D721Med (cell line): ENCODE measurements at places on chromosomes 3 and 15.

DNA sequence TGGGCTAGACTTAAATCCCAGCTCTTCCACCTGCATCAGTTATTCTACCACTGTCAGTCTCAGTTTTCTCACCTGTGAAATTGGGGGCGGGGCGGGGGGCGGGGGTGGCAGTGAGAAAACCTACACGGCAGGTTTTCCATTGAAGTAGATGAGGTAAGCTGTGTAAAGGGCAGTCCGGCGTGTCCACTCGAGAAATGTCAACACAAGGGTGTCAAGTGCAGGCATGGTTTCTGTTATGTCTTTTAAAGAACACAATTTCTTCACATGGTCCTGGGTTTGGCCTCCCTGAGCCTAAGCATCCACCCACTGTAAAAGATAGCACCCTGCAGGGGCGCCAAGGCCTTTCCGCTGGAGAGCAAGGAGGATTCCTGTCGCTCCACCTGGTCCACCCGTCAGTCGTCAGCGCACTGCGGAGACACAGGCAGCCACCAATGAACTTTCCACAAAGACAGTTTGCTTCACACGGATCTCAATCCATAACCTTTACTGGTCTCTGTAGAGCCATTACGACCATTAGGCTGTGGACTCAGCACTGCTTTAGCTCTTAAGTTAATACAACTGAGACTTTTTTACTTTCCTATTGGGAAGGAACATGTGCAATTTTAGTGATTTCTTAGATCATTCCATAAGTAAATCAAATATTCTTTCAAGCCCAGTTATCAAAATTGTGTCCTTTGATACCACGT is 99.5 kb upstream of the FOXB1 start:
- no peak for DNase-seq

- no peak for DNase-seq
Observed at GRCh38 chr15:47954196-47954595, 166.6 kb upstream of the SLC24A5 start.

DNA sequence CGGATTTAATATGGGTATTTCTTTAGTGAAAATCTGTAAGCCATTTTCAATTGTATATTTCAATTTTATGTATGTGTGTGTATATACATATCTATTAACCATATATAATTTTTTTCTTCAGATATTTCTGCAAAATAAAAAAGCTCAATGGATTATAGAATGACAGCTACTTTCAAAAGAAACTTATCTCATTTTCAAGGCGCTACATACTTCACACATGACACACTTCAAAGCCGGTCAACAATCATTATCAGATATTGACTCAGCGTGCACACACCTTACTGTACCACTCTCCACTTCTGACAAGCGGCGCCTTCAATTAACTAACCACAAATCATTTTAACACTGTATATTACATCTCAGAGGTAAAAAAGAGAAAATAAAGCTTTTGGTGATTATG is 39.6 kb downstream of the ATP13A3 start:
- DNase-seq, result no peak

GRCh38 chr3:143314251-143315093 is 194.9 kb downstream of the CHST2 start:
- no peak for DNase-seq

DNA sequence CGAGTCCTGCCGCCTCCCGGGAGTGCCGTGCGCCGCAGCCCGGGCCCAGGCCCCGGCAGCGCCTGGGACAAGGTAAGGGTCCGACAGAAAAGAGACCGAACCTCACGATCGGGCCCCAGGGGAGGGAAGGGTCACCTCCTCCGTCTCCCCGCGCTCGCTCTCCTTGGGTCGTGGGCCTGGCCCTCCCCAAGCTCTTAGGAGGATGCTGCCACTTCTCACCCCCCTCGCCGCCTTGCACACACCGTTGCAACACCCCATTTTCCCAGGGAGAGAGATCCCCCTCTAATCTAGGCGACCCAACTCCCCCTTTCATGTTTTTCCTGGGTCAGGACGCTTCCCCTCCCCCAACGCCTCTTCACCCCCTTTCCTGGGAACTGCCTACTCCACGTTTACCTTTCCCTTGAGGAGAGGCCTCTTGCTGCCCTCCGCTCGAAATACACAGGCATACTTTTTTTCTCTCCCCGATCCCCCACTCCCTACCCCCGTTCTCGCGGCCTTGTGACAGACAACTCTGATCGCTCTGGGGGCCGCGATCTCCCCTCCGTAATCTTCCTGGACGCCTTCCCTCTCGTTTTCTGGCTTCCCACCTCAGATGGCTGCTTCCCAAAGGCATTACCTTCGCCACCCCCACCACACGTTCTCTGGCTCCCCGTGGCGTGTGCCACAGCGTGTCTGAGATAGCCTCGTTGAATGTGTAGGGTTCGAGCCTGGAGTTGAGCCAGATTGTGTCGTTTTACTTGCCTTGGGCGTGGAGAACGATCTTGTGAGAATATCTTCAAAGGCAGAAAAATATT is 688 bp downstream of the SETD5 start:
- no peak for DNase-seq

DNA sequence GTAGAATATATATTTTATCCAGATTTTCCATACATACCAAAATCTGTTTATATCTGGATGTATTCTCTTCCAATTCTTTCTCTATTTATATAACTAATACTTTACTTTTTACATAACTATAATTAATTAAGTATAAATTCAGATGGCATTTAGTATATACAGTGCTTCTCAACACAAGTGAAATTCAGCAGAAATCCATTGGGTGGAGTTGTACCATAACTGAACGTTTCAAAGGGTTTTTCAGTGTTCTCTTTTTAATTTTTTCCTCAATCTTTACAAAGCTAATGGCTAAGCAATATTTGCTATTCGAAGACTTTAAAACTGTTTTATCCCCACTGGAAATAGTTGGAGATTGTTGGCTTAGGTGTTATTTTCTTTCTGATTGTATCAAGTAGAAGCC is 13.9 kb upstream of the ZBBX start:
- no peak for DNase-seq

DNA sequence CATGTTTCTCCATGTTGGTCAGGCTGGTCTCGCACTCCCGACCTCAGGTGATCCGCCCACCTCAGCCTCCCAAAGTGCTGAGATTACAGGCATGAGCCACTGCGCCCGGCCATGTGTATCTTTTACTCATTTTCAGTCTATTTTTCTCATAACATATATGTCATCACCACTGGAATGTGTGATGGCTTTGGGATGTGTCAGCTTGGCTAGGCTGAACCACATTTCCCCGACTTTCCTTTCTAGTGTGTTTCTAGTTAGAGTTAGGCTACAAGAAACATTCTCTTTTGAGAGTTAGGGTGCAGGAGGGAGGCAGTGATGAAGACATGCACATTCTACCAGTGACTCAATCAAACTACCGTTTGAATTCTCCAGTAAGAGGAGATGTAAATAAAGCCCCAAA is 444.9 kb upstream of the THBS1 start:
- no peak for DNase-seq

DNA sequence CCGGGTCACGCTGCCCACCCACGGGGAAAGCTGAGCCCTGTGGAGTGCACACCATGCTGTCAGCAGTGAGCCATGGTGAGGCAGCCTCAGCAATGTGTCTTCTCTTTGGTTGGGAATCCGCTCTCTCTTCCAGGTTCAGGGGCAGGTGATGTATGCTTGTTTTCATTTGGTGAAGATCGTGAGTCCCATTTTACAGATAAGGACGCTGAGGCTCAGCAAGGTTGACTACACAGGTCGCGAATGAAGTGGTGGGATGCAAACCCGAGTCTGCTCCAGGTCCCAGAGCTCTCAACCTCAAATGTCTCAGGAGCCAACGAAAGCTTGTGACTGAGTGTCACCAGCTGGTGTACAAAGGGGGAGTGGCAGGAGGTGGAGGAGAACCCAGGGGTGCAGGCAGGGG is 74.3 kb downstream of the RPN1 start:
- DNase-seq, result no peak

GRCh38 chr3:188722963-188723362 is 448.8 kb upstream of the TPRG1 start:
- DNase-seq, result no peak

DNA sequence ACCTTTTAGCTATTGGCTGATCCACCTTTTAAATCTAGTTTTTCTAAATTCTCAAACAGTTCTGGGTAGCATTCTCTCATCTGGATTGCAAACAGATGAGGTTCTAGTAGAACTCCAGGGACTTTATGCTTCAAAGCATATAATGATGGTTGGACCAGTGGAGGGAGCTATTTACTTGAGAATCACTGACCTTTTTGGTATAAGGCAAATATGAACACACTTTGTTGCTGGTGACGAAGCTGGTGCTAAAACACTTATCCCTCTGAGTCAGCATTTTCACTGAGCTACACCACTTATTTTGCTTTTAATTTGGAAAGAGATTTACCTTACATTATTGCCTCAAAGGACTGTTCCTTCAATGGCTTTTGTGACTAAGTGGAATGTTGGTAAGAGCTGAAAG is 58.6 kb upstream of the SLITRK3 start:
- no peak for DNase-seq

GRCh38 chr15:77874063-77874462 is 203.4 kb downstream of the TBC1D2B start:
- DNase-seq, result no peak

GRCh38 chr3:113211330-113212149 is at the start of gene BOC:
BOC (plus strand) TSS chr3:113211557; CDS start chr3:113249803, 38,246 bp downstream.
- no peak for DNase-seq

DNA sequence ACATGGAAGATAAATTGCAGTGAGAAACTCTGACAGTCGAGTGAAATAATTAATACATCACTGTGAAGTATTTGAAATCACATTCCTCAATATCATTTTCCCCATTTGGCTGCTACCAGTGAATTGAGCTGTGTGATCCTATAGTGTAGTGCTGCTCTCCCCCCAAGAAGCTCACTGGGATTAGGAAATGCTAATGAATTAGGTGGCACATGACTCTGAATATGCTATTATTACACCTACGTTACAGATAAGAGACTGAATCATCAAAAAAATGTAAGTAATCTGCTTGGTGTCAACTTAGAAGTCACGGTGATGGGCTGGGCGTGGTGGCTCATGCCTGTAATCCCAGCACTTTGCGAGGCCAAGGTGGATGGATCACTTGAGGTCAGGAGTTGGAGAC is 34.7 kb upstream of the SYNM start:
- no peak for DNase-seq

- no peak for DNase-seq
Observed at GRCh38 chr3:10557781-10558373, 52.5 kb upstream of the ATP2B2 start.

- DNase-seq, result no peak
Observed at GRCh38 chr3:63048367-63049326, 173.4 kb upstream of the CADPS start.

- DNase-seq, result no peak
Observed at GRCh38 chr15:63362885-63363284, 18.8 kb downstream of the CA12 start.

GRCh38 chr3:159664006-159664405 is 324.6 kb upstream of the IL12A start:
- DNase-seq, result no peak

GRCh38 chr3:146380046-146380445 is 89.3 kb downstream of the PLSCR2 start:
- no peak for DNase-seq

GRCh38 chr3:21792176-21792575 is 41.2 kb upstream of the ZNF385D start:
- DNase-seq, result no peak

DNA sequence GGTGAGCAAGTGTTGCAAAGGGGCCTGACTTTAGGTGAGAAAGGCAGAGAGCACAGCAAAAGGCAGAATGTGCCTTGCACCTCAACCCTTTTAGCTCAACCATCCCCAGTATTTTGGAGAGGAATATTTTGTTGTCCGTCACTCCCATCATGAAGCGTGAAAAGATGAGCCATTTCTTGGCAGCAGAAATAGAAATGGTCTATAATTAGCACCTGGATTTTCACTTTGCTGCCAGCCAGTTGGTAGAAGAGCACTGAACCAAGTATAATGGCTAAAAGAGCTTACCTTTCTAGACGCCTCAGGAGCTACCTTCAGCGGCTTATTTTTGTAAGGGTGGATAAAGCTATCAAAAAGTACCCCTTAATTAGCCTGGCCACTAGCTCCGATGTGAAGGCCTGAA is 406.7 kb downstream of the OCA2 start:
- no peak for DNase-seq

DNA sequence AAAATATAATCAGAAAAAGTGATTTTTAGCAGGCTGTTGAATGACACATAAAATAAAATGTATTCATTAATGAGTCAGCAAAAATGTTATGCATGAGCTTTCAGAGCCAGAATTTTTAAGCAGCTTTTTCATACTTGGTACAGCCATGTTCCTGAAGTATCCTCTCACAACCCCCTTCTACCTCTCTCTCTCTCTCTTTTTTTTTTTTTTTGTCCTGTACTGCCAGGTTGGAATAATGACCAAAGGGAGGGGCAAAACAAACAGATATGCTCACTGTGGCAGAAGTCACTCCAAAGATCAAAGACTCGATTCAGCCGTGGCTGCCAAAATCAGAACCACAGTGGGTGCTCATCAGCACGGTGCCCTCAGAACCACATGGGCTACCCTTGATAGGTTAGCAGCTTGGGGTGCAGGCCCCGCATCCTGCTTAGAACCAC is 383.0 kb downstream of the ZBTB20 start:
- no peak for DNase-seq

DNA sequence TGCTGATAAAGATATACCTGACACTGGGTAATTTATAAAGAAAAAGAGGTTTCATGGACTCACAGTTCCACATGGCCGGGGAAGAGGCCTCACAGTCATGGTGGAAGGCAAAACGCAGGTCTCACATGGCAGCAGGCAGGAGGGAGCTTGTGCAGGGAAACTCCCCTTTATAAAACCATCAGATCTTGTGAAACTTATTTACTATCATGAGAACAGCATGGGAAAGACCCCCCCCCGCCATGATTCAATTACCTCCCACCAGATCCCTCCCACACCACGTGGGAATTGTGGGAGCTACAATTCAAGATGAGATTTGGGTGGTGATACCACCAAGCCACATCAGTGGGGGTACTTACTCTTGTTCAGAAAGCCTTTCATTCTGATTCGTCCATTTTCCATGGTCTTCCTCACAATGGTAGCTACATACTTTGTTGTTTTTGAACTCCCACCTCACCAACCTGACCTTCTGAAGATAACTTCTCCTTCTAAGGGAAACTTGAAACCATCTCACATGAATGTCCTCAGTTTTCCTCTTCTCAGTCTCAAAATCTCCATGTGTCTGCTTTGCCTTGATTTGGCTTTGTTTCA is 275.6 kb upstream of the PROK2 start:
- DNase-seq, result no peak

DNA sequence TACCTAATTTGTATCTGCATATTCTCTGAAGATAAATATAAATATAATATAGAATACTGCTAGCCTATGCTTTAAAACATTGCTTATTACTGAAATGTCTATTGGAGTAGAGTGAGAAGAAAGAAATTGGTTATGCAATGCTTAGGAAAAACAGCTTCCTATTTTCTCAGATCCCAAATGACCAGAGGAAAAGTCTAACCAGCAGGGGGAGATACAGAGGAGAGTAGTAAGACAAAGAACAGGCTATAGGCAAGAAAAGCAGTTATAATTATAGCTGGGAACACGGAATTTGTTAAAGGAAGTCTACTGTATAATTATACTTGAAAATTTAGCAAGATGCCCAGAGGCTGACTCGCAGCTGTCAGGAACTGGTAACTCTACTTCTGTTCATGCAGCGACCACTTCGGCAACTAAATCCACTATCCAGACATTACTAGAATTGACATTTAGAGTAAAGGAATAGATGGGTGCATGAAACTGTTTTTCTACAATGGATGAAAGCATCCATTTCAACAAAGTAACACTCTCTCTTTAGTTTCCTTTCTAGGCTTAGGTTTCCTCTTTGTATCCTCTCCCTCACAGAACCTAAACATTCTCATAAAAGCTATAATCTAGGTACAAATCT is 97.2 kb downstream of the TBC1D5 start:
- DNase-seq, result no peak
